DMS79 treated with DMSO at 0.1 percent for 48 hours (cell line): ENCODE measurements at places on chromosomes 2 and 18.
A peak's percentile ranks its signal among the peaks of the same experiment; 100 is the strongest.

- no peak for DNase-seq
Observed at GRCh38 chr2:111186933-111187332, 66.2 kb downstream of the BCL2L11 start.

- DNase-seq = no peak
Observed at GRCh38 chr2:162327134-162327769, 8.8 kb upstream of the IFIH1 start.

- no peak for DNase-seq
Observed at GRCh38 chr2:227404585-227405271, 17.0 kb upstream of the SCYGR1 start.

DNA sequence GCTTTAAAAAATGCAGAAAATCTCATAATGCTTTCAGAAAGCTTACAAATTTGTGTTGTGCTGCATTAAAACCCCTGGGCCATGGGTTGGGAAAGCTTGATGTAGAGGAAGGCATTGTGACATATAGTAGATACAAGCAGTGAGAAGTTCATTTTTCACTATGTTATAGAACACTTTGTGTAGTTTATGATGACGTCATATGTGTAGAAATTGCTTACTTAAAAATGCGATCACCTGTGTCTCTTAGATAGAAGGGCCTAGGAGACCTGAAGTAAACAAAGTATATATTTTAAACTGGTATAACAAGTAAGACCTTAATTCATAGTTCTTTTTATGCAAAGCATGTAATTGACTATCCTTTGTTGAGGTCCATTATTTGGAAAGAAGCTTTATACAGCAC is 393.5 kb downstream of the ARHGAP15 start:
- no peak for DNase-seq

GRCh38 chr18:77765468-77765867 is 515.8 kb downstream of the GALR1 start:
- DNase-seq = peak; percentile 33

GRCh38 chr2:138193416-138194213 is 229.3 kb downstream of the HNMT start:
- DNase-seq = no peak

DNA sequence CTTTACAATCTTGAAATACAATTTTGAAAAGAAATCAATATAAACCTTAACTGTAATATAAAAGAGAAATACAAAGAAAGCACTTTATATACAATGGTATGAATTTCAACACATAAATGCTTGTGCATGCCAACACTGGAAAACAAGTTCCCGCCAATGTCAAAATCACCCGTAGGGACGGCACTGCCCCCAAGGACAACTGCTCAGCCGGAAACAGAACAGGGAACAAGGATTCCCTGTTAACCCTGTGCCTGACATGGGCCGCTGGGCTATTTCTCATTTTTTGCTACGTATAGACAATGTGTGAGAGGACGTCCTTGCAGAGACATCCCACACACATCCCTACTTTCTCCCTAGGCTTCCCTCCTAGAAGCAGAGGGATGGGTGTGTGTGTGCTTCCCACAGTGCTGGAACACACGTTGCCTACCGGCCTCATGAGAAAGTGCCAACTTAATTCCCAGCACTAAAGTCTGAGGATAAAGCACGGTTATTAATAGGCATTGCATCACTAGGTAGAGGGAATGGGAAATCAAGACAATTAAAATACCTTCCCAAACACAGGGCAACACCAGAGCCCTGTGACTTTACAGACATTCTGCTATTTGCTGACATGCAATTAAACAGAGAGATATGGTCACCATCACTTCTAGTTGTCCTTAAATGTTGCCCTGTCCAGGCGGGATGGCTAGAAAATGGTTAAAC is 14.4 kb downstream of the AFG3L2 start:
- no peak for DNase-seq

- DNase-seq = no peak
Observed at GRCh38 chr2:55914786-55915185, 8.8 kb downstream of the EFEMP1 start.

DNA sequence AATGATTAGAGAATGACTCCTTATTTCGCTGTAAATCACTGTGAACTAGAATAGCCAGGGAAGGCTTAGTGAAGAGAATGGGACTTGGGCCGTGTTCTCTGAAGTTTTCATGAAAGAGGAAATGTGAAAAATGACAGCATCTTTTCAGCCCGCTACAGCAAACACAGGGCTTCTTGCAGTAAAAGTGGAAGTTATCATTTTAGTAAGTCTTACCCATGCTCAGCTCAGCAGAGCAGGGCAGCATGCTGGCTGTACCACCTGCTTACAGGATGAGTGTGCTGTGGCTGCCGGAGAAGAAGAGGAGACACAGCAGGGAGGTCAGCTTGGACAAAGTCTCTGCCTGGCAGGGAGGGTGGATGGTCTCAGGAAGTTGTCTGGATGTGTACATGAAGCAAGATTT is 300.7 kb upstream of the DLGAP1 start:
- no peak for DNase-seq

GRCh38 chr2:65669574-65669973 is 237.2 kb upstream of the SPRED2 start:
- DNase-seq = no peak

DNA sequence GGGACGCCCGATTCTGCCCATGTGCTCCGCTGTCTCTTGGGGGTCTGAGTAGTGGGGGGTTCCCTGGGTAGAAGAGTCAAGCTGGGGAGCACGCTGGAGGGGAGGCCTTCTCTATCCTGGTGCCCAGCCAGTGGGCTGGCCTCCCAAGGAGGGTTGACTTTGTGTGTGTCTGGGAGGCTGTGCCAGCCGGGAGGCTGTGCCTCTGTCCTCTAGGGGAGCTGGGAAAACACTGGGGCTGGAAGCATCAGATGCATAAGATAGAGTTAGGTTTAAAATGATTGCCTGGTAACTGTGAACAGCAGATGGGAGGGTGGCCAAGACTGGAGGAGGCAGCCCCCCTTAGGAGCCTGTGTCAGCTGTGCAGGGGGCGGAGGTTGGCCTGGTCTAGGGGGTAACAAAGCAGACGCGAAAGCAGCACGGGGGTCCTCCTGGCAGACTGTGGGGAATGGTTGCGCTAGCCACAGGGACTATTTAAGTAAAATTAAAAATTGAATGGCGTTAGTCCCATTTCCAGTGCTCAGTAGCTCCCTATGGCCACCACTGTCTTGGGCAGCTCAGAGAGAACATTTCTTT is 1.3 kb downstream of the ING5 start:
- DNase-seq = peak; percentile 21

GRCh38 chr2:160347269-160347863 is 146.2 kb downstream of the RBMS1 start:
- no peak for DNase-seq

- peak; percentile 30 for DNase-seq
Observed at GRCh38 chr2:7034303-7034702, 117.1 kb downstream of the RNF144A start.

DNA sequence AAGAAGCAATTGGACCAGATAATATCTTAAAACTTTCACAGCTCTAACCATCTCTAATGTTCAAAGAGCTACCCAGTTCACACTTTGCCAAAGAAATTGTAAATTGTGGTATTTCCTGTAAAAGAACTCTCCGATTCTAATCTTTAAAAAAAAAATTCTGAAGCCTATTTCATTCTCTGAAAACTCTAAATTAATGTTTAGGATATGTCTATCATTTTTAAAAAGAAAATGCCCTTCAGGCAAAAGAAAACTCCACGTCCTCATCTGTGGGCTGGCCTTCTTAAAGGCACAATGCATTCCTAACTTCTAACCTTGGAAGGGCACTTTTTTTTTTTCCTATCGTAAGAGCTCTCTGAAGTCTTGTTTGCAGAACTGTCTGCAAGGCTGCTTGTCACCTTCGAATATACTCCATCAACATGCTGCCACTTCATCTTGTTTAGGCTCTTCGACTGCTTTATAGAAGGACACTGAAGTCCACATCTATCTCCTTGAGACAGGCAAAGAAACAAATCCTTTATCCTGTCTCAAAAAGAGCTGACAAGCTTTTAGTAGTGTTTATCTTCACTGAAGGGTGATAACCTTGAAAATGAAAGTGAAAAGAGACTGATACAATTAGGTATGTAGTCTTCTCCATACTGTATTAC is 124.3 kb upstream of the SLC39A10 start:
- no peak for DNase-seq

GRCh38 chr2:111622859-111623258 is 261.1 kb downstream of the ANAPC1 start:
- no peak for DNase-seq

DNA sequence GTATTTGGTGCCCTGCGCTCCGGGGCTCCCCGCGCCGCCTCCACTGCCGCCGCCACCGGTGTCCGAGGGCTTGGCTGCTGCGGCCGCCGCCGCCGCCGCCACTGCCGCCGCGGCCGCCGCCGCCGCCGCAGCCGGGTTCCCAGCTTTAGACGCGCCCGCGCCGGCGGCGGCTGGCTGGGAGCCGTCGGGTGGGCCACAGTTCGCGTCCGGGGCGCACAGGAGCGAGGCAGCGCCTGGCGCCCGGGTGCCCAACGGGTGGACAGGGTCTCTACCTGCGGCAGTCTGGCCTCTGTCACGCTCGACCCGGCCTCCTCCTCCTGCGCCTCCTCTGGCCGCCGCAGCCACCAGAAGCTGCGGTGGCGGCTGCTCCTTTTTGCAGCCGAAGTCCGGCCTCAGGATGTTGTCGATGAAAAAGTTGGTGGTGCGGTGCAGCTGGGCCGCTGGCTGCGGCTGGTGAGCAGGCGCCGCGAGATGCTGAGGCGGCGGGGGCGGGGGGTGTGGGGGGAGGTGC is 951 bp downstream of the EN1 start:
- no peak for DNase-seq

DNA sequence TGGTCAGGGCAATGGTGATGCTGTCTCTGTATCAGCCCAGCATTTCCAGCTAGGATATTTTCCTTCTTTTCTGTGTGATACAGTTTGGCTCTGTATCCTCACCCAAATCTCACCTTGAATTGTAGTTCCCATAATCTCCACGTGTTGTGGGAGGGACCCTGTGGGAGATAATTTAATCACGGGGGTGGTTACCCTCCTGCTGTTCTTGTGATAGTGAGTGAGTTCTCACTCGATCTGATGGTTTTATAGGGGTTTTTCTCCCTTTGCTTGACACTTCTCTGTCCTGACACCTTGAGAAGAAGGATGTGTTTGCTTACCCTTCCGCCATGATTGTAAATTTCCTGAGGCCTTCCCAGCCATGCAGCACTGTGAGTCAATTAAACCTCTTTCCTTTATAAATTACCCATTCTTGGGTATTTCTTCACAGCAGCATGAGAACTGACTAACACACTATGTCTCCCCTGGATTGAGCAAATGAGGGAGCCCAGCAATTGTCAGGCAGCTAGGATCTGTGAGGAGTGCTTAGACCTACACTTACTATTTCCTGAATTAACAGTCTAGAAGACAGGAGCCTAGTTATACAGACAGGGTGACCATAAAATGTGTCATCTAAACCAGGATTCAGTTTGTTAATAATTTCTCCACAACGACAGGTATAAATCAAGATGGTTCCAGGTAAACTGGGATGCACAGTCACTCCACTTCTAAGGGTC is 6.0 kb downstream of the SCN2A start:
- DNase-seq = no peak

DNA sequence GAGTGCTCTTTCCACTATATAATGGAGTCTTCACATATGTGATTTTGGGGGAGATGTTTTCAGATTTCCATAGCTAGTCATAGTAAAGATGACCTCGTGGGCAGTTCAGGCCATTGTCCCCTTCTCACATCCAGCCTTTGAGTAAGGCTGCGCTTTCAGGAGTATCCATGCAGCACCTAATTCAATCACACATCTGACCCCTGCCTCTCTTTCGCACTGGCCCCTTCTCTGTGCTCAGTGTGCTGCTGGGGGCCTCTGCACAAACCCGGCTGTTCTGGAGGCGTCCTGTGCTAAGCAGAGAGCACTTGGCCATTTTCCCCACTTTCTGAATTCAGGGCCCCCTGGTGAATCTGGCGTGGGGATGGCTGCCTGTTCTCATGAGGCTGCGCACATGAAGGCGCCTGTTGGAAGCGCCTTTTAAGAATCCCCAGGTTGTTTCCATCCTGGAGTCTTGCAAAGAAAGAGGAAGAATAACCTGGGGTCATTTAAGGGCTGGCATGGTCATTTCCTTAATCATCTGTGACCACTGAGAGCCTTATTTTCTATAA is 96.0 kb upstream of the ALPP start:
- no peak for DNase-seq

DNA sequence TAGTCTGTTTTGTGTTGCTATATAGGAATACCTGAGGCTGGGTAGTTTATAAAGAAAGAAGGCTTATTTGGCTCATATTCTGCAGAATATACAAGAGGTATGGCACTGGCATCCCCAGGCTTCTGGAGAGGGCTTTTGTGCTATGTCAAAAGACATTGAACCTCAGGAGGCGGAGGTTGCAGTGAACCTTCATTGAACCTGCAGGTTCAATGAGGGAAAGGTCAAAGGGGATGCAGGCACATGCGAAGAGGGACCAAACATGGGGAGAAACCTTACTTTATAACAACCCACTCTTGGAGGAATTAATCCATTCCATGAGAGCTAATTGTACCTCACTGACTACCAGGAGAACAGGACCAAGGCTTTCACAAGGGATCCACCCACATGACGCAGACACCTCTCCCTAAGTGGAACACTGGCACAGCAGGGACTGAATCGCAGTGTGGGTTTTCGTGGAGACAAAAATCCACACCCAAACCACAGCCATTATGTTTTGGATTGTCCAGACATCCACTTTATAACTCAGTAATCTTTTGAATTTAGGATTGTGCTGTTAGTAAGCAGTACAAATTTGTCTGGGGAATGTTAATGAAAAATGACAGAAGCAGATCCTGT is 4.1 kb upstream of the SERPINB8 start:
- DNase-seq = no peak
